ENCODE measurements at places on chromosomes 1 and 21. TPM values are rescaled to one million over a fixed set of nuclear protein-coding genes. Genes with fewer than 3 reads are reported as not detected.

The EMC1 gene
- 40.4 TPM for total RNA-seq

The GPR25 gene
- total RNA-seq, result not detected

The CD48 gene
- total RNA-seq, result 204 TPM

The YIPF1 gene
- total RNA-seq, result 15.3 TPM

The ACTL8 gene
- not detected for total RNA-seq

The HPCAL4 gene
- 1.1 TPM for total RNA-seq
